ENCODE measurements at places on chromosomes 16 and 17. TPM values are rescaled to one million over a fixed set of nuclear protein-coding genes. Genes with fewer than 3 reads are reported as not detected.

Gene GPR142
- polyA plus RNA-seq: not detected

Gene DPEP2
- polyA plus RNA-seq: 11.8 TPM

Gene CCL22
- 1.8 TPM for polyA plus RNA-seq

Gene CPNE7
- 1.3 TPM for polyA plus RNA-seq

Gene PALB2
- 6.3 TPM for polyA plus RNA-seq

Gene MEIOC
- polyA plus RNA-seq: 0.02 TPM

Gene FA2H
- polyA plus RNA-seq: 3.5 TPM

Gene TP53TG3
- not detected for polyA plus RNA-seq

Gene IL21R
- 1.0 TPM for polyA plus RNA-seq

Gene KCTD19
- 0.07 TPM for polyA plus RNA-seq

Data from lung (tissue), 17 donors.